ENCODE measurements at places on chromosomes 1 and 21. TPM values are rescaled to one million over a fixed set of nuclear protein-coding genes. Genes with fewer than 3 reads are reported as not detected.

The LORICRIN gene
- not detected for total RNA-seq

The LUZP1 gene
- 69.4 TPM for total RNA-seq

The LIN28A gene
- total RNA-seq, result not detected

The TMEM50A gene
- total RNA-seq, result 67.2 TPM

DNA sequence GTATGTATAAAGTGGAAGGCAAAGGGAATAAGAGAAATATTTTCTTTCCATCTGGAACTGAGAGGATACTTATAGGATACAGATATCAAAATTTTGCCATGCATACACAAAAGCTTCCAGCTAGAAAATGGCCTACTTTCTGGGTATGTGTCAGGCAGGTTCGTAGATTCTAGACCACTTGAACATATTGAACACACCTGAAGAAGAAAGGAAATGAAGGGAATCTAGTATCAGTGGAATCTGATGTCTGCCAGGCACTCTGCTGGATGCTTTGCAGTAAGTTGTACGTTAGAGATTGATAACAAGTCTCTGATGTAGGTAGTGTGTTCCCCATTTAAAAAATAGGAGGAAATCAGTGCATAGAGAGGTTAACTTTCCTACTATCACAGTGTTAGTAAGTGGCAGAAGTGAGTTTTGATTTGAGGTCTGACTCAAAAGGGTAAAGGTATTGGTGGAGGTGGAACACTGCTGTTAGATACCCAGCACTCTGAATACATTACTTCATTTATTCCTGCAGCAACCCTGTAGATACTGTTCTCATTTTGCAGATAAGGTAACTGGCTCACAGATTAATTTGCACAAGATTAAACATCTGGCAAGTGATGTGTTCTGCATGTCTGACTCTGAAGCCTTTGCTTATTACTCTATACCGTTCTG lies 3.0 kb downstream of the CAMSAP2 start:
- DNase-seq, result no peak

DNA sequence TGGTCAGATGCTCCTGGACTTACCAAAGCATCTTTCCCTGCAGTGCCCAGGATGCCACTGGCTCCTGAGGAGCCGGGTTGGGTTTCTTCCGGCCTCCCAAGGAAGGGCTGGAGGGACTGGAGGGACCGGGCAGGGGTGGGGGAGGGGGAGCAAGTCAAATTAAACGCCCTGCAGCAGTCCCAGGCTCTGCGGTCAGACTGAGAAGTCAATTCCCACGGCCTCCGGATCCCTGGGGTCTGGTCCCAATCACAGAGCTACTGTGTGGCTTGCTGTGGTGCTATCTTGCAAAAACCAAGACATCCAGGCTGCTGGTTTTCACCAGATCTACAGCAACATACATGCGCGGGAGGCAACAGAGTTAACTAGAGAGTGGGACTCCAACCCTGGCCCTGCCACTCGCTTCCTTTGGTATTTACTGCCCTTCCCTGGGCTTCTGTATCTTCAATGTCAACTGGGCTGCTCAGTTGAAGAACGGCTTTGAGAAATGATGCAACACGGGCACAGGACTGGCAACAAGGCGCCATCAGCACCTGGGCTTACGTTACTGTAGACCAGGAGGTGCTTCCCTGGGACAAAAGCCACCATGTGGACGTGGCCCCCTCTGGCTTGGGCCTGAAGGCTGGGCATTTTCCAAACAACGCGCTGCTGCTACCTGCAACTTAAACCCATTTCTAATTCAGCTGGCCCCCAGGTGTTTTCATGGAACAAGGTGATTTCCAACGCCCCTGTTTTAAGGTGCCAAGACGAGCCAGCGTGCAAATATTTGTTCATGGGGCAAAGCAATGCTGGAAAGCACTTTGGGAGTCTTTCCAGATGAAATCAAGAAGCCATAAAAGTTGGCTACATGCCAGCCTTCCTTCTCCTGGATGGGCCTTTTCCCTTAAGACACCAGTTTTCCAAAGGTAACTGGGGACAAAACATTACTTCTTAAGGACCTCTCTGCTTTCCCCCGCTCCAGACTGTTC lies 11.5 kb downstream of the RCC2 start:
- DNase-seq, result no peak

DNA sequence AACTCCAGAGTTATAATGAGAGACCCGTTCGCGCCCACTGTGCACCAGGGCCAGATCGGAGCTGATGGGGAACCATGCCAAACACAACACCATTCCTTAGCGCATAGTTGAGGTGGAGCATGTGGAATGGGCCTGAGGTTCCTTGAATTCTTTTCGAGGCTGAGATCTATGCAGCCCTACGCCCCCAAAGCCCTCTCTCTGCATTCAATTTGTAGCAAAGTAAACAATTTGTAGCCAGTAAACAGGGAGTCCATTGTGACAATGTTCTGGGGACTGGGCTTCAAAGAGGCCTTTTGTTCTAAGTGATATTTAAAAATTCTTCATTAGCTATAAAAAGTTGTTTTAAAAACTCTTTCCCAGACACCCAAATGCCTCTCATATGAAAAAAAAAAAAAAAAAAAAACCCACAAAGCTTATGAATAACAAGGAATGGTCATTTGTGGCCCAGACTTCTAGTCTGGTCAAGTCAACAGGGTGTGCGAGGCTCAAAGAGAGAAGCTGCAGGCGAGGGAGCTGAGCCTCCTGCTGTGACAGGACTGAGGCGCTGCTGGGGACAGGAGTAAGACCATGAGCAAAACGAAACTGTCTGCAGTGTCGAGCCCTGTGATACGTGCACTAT lies 30.6 kb upstream of the KCNE2 start:
- DNase-seq, result no peak

DNA sequence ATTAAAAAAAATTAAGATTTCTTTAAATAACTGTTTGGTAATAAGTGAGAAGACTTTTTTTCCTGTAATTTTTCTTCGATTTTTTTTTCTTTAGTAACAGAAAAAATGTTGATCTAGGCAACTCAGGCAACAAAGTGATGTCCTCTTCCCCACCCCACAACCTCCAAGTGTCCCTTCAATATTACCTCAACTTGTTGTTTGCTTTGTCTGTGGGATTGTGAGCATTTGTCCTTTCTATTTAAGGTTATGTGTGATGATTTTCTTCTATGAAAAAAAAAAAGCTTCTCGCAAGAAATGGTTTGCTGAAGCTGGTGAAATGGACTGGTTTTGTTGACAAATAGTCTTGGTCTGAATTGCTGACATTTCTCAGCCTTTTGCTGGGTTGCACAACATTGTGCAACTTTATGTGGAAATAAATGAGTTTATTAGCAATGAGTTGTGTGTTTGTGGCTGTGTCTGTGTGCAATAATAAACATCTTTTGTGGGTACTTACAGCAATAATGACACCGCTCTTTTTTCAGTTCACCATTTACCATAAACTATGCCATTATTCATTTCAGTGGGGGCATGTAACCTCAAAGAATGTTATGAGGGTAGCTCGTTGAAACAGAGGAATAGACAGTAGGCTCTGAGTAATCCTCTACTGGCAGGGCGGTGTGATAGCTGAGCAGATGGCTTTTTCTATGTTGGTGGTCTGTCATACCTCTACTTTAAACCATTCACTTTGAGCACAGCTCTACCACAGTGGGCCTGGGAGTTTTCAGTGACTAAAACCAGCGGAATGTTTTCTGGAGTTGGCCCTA lies 218.4 kb downstream of the HLX start:
- no peak for DNase-seq

GRCh38 chr1:199264911-199265310 lies 626.1 kb downstream of the PTPRC start:
- DNase-seq, result no peak

DNA sequence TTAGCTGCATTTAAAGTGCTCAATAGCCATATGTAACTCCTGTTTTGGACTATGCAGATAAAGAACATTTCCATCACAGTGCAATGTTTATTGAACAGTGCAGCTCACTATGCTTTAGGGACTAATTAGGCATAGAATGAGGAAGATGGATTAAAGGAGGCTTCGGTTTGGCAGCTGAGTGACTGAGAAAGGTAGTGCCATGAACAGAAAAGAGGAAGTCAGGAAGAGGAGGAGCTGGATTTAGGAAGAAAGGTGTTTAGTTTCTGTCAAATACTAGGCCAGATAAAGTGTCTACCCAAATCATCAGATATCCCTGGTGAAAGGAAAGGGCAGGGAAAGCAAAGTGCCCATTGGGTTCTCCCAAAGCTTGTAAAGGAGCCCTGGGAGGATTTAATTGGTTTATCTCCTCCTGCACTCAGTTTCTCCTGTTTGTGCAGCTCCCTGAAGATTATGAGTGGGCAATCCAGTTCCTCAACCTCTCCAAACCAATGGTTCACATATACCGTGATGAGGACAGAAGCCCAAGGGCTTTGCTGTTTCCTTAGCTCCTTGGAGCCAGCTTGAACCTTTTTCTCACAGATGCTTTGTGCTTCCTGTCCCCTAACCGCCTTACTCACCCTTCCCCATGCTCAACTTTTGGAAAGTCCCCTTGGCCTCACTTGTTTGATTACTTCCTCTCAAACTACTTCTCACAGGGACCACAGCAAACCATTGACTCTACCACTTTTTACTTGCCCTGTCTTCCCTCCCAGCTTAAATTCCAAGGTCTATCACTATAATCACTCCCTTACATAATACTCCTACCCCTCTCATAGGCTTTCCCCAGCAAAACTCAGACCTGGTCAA lies 3.5 kb upstream of the RAP1A start:
- DNase-seq, result no peak
